Activated T-cell treated with anti-CD3 and anti-CD28 coated beads, Interleukin-2, amount 50 U/mL, for 72 hours (primary cell): ENCODE measurements at places on chromosomes 4 and X. TPM values are rescaled to one million over a fixed set of nuclear protein-coding genes. Genes with fewer than 3 reads are reported as not detected.

DNA sequence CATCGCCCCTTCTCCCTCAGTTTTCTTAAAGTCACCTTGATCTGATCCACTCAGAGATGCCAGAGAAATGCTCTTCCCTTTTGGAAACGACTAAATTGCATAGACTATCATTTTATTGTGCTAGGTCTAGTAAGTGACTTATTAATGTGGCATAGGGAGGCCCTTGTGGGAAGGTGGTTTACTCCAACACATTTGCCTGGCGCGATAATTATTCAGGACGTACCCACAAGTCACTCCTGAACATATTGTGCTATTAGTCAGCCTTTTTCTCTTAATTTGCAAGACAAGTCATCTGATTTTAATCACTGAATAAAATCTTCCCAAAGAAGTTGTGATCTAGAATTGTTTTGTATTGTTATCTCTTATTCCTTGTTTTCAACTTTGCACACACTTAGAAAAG is 7.6 kb downstream of the ENPEP start:
- DNase-seq, result no peak

DNA sequence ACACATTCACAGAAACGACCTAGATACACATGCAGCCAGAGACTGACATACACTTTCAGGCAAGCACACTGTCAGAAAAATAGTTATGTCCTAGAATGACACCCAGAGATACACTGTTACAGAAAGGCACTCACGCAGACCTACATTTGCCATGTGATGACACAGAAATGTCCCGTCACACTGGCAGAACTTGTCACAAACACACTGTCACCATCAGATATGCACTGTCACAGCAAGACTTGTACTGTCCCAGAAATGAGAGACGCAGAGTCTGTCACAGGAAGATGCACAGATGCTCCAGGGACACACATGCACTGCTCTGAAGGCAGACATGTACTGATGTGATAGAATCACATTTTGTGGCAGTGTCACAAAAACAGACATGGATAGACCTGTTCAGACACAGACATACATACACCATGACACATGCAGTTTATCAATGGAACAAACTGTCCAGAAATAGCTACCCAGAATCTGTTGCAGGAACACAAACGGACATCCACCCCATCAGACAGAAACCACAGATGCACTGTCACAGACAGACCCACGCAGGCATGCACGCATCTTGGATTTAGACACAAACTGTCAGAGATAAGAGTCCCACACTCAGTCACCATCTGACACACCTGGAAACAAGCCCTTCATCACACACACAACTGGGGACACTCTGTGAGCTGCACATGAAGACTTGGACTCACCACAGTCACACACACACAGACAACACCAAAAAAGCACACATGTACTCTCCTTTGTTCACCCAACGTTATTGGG is 1.3 kb upstream of the PIM2 start:
- DNase-seq, result no peak

GRCh38 chr4:178856139-178856800 is 1414.0 kb upstream of the AGA start:
- DNase-seq, result no peak

Gene UGT2B17
- total RNA-seq, result not detected

Gene GNRHR
- total RNA-seq, result not detected

- DNase-seq, result no peak
These were observed 48.3 kb downstream of the RAB33B start for GRCh38 chr4:139501927-139502899.

Gene GAGE13
- total RNA-seq, result not detected

DNA sequence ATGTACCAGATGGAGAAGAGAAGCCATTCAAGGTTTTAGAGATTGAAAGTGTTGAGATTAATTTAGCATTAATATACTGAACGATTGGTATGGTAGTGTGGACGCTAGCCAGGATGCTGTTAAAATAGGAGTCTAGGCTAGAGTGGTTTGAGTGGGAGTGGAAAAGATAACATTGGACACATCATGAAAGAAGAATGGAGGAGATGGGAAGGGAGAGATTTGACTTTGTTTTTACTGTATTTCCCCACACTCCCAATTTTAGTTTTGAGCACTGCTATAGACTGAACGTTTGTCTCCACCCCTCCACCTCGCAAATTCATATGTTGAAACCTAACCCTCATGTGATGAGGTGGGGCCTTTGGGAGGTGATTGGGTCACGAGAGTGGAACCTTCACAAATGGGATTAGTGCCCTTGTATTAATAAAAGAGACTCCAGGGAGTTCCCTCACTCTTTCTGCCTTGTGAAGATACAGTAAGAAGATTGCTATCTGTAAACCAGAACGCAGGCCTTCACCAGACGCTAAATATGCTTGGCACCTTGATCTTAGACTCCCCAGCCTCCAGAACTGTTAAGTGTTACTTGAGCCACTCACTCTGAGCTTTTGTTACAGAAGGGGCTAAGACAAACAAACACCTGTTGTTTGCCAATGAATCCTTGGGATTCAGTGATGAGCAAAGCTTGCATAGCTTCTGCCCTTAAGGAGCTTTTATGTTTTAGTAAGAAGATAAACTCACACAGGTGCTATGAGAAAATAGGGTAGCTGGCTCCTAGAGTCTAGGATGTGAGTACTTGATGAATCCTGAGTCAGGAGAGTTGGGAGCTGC is 25.8 kb downstream of the USP9X start:
- DNase-seq, result no peak
